SHP77 (cell line): ENCODE measurements at places on chromosomes 5 and 9.

DNA sequence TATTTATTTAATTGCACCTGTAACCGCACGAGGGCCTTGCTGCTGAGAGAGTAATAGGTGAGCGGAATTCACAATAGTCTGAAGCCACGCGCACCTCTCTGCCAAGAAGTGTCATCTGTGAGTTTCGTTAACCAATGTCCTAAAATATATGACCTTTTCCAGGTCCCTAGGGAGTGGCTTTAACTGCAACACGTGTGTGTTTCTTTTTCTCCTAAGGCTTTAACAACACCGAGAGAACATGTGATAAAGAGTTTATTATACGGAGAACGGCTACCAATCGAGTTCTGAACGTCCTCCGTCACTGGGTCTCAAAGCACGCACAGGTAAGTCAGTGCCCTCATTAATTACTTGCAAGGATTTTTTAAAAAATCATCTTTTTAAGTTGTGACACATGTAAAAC is 53.2 kb upstream of the CKMT2 start:
- no peak for DNase-seq

DNA sequence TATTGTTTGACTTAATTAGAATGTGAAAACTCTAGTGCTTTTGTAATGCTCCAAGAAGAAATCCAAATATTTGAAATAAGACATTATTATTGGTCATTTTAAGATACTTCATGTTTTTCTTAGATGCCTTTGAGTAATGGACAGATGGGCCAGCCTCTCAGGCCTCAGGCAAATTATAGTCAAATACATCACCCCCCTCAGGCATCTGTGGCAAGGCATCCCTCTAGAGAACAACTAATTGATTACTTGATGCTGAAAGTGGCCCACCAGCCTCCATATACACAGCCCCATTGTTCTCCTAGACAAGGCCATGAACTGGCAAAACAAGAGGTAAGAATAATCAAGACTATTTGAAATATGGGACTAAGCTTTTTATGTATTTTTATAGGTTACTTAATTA is 69.2 kb upstream of the SREK1 start:
- DNase-seq, result no peak

GRCh38 chr9:132242621-132243155 is 80.8 kb downstream of the NTNG2 start:
- DNase-seq, result no peak

GRCh38 chr5:149108651-149109280 is 32.5 kb upstream of the ABLIM3 start:
- DNase-seq, result no peak

- no peak for DNase-seq
Observed at GRCh38 chr5:124724357-124725039, 21.9 kb downstream of the ZNF608 start.

DNA sequence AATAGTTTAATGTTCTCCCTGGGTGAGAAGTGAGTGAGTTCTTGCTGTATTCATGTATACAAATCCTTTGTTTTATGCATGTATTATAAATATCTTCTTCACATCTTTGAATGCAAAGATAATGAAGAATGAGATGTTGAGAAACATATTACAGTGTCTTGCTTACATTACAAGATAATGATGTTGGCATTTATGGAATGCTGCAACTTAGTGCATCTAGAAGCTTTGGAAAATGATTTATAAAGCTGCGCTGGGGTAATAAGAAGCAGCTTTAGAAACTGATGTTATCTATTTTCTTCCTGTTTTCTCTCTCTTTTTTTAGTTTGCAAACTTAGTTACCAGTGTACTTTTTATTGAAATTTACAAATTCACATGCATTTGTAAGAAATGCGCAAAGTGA is 673.4 kb downstream of the KCTD16 start:
- no peak for DNase-seq

GRCh38 chr5:102666164-102666946 is 88.8 kb upstream of the PAM start:
- DNase-seq, result no peak

DNA sequence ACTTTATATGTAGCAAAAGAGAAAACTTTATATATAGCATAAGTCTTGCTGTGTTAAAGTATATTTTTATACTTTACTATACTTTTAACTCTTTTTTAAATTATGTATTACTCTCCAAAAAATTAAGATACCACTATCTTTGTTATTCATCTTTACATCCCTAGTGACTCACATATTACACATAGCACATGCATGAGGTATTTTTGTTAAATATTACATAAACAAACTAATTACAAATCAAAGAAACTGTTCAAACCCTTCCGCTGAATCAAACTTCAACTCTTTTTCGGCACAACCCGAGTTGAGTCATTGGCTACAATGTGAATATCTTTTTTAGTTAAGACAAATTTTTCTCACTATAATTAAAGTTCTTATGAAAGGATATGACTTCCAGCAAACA is 32.1 kb downstream of the NADK2 start:
- no peak for DNase-seq

- no peak for DNase-seq
Observed at GRCh38 chr5:159003045-159004030, 96.4 kb downstream of the EBF1 start.

GRCh38 chr5:53260446-53260845 is 150.9 kb upstream of the MOCS2 start:
- DNase-seq, result no peak

DNA sequence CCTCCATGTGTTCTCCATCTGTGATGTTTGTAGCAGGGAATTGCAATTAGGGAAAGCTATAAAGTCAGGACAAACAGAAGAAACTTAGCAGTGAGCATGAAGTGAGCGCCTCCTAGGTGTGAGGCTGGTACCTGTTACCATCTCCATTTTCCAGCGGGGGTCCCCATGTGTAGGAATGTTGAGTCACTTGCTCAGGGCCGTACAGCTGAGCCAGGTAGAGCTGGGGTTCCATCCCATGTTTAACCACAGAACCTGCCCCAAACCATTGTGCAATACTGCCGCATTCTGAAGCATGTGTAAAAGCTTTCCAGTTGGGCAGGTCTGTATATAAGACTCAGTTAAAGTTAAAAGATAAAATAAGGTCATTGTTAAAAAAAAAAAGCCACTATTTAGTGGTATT is 62.7 kb downstream of the NDFIP1 start:
- DNase-seq, result no peak

DNA sequence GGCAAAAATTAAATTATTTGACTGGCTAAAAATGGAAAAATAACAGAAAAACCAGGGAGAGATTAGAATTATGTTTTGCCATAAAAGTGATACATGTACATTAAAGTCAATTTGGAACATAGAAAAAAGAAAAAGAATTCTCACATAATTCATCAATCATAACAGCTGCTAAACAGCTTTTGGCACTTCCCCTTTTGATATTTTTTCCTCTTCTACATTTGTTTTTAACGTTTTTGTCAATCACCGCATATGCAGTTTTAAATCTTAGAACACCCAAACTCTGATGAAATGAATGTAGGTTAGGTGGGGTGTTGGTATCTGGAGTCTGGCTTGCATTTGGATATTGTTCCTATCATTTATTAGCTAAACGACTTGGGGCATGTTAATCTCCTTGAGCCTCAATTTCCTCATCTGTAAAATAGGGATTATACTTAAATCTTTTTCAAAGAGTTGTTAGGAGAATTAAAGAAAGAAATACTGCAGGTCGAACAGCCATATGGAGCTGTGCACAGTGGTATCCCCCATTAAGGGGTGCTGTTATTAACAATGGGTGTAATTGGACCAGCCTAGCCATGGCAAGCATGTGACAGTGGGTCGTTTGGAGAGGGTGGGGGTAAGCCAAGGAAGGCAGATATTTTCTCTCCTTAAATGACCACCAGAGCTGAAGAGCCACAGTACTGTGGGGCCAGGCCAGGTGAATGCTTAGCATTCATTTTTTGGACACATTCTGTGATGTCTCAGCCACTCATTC is 22.6 kb downstream of the NPR3 start:
- DNase-seq, result no peak

DNA sequence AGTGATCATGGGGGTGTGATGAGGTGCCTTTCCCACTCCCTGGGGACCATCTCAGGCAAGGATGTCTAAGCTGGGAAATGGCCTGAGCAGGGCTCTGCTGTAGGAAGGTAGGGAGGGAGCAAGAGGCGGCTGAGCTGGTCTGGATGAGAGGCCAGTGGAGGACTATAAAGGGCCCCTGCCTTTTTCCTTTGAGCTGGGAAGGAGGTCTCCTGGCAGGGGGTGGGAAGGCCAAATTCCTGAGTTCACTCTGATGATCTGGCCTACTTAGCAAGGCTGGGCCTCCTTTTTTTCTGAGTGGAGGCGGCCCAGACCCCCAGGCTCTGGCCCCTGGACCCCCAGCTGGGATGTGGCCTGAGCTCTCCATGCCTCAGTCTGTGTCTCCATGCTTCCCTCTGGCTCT is 14.3 kb upstream of the PITX1 start:
- no peak for DNase-seq

DNA sequence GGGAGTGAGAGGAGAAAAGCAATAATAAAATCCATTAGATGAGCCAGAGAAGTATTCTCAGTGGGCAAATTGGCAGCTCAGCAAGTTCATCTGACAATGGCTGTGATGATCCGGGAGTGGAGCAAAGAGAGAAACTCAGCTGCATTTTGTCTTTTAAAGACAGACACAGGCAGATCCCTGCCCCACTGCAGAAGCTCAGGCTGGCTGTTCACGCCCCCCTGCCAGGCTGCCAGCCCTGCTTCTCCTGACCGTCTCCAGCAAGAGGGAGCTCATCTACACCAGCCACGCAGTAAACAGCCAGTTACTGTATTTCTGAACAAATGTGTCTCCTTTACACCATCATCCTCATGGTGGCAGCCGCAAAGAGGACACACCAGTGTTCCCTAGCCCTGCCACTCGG is 114.3 kb upstream of the SARDH start:
- DNase-seq, result no peak

GRCh38 chr9:136533775-136534157 is 12.1 kb downstream of the NOTCH1 start:
- no peak for DNase-seq

DNA sequence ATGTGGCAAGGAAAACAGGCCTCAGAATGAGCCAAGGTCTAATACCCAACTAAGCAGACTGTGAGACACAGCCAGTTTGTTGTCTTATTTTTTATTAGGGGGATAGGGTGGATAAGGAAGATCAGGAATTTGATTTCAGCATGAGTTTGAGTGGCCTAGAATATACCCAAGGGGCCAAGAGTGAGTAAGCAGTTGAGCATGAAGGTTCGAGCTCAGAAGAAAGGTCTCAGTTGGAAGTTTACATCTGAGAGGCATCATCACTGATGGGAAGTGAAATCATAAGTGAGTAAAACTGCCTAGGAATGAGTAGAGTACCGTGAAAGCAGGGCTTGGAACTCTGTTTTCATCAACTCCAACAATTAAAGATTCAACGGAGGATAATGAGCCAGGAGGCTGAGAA is 12.6 kb downstream of the PSMD5 start:
- DNase-seq, result no peak

GRCh38 chr5:20351849-20352248 is 363.8 kb upstream of the CDH18 start:
- no peak for DNase-seq

DNA sequence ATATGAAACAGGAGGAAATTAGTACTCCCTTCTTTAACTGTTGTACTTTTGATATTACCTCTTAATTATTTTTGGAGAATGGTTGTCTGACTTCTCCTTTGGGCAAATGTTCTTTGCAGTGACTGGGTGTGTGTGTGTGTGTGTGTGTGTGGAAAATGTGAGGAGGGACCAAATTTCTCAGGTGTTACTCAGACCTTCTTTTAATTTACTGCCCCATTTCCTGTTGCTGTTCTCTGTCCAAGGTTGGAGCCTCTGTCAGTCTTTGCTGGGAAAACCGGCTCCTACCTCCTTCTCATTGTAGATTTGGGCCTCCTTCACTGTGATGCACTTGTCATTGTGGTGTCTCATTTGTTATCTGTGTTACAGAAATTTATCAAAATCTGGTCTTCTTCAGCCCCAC is 68.4 kb downstream of the PBX3 start:
- DNase-seq, result no peak

- DNase-seq, result no peak
Observed at GRCh38 chr5:17714186-17714585, 79.9 kb downstream of the TAF11L14 start.

DNA sequence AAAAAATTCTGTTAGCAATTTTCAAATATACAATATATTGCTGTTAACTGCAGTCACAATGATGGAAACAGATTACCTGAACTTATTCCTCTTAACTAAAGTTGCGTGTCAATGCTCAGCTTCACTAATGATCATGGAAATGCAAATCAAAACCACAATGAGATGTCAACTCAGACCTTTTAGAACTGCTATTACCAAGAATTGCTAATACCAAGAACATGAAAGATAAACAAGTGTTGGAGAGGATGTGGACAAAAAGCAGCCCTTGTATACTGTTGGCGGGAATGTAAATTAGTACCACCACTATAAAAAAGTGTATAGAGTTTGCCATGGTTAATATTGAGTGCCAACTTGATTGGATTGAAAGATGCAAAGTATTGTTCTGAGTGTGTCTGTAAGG is 1409.7 kb upstream of the CDH18 start:
- DNase-seq, result no peak

DNA sequence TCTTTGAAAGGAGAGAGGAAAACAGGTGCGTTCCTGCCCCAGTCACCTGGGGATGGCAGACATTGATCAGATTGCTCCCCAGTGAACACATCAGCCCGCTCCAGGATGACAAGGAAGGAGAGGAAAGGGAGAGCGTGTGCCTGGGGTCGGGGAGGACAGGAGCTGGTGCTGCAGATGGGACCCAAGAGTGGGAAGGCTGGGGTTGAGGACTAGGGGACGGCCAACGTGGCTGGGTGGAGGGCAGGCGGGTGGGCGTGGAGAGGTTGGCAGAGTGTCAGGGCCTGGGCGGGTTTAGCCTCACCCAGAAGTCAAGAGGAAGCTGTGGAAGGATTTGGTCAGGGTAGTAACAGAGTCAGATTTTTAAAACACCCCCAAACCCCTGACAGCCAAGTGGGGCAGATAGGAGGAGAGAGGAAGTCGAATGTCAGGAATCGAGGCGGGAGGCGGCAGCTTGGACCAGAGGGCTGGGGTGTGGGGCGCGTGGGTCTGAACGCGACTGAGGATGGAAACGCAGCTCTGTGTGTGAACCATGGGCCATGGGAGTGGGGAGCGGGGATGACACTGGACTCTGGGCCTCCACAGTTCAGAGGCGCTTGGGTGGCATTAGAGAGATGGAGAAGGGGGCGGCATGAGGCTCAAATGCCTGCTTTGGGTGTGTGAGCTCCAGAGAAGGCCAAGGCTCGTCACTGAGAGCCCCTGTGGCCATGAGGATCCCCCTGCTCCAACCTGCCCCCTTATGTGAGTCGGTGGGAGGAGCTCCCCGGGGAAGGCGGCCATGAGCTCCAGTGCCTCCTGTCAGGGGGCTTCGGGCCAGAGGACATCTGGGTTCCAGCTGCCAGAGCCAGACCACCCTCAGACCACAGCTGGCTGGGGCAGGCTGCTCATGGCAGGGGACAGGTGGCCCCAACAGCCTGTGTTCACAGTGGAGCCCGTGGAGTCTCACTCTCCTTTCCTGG is 24.6 kb downstream of the LAMC3 start:
- DNase-seq, result no peak

GRCh38 chr9:20997503-20998076 is 33.9 kb downstream of the HACD4 start:
- no peak for DNase-seq

- no peak for DNase-seq
Observed at GRCh38 chr5:90263102-90263820, 146.3 kb downstream of the CETN3 start.
